ENCODE measurements at places on chromosomes 3 and 15.

DNA sequence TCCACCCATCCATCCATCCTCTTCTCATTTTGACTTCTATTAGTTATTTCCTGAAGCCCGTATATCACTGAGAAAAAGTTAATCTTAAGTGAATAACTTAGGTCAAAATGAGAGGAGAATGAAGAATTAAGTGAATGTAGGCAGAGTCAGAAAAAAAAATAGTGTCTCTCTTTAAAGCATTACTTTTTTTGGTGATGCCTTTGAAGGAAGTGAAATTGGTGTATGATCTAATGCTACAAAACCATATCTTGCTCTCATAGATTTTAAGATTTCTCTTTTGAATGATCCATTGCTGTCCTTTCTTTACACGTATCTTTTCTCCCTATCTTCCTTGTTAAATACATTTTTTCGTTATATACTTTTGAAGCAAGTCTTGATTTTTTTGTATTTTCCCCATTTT is 23.4 kb downstream of the FNDC3B start:
- DNase-seq = no peak

GRCh38 chr3:158086776-158087175 is 19.4 kb downstream of the SHOX2 start:
- no peak for DNase-seq

DNA sequence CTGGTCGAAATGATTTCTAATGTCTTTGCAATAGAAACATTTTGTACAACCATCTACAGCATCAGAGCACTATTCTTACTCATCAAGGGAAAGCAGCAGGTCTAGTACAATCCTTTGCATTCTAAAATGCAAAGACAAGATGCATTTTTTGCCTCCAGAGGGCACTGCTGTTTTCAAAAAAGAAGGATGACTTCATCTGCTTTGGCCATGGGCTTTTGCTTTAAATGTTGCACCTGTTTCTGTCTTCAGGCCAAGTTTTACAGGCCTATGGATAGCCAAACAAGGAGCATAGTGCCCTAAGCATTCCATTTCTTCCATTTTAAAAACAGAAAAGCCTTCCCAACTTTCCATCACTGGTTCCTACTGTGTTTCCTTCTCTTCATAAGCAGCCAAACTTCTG is 3.4 kb downstream of the PARP9 start:
- DNase-seq = no peak

- no peak for DNase-seq
Measured at GRCh38 chr15:69983696-69984265, 113.9 kb downstream of the TLE3 start.

DNA sequence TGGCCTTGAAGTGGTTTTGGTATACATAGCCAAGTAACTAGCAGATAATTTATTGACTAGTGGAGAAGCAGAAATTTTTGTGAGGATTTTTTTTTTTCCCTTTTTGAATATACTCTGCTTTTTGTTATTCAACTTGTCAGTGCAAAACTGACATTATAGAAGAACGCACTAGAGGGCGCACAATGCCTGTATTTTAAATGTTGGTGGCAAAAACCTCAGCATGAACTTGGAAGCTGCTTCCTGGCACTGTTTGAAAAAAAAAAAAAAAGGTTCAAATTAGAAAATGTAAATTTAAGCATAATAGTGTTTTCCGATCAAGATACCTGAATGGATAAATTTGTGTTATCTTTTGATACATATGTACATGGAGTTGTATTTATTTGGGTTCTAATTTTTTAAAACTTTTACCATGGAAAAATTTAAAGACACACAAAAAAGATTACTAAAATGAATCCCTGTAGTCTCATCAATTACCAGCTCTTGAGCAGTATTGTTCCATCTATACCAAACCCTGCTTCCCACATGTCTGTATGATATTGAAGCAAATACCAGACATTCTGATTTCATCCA is 56.0 kb downstream of the SLC25A26 start:
- DNase-seq = peak; percentile 61

GRCh38 chr3:100354850-100355249 is 20.3 kb downstream of the NIT2 start:
- DNase-seq = no peak

GRCh38 chr15:25690673-25691543 is 172.2 kb downstream of the ATP10A start:
- DNase-seq = no peak

- DNase-seq = no peak
Measured at GRCh38 chr3:195542316-195542697, 818 bp downstream of the PPP1R2 start.

GRCh38 chr3:110413807-110414748 is 657.5 kb upstream of the NECTIN3 start:
- no peak for DNase-seq

DNA sequence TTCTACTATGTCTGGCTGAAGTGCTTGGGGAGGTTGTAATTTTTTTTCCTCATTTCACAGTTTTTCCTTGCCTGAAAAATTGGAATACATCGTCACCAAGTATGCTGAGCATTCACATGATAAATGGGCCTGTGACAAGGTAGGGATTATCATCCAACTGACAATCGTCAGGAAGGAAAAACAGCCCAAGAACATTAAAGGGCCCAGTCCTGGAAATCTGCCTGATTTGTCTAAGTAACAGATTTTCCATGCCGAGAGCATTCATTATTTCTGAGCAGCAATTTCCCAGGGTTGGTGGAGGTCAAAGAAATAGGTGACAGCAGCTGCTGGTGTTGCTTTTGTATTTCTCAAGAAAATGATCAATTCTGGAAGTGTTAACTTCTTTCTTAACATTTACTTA is 226.0 kb upstream of the CHRM5 start:
- no peak for DNase-seq

DNA sequence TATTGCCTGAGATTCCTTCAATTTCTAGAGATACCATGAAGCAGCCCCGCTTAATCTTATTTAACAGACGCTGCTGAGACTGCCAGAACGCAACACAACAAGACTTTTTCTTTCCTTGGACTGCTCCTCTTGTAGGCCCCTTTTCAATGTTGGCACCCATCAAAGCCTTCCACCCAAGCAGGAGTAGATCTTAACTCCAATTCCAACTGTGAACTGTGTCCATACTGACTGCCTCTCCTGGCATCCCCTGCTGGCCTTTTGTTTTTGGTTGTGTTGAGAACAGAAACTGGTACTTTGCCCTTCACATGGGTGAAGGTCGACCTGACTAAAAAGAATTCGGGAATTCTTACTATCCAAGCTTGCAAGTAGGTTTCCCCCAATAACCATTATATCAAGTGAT is 50.2 kb downstream of the TRIM71 start:
- no peak for DNase-seq

- no peak for DNase-seq
Measured at GRCh38 chr3:191358929-191359328, 28.6 kb upstream of the UTS2B start.

GRCh38 chr3:45597171-45597570 is 2.6 kb downstream of the LIMD1 start:
- no peak for DNase-seq

DNA sequence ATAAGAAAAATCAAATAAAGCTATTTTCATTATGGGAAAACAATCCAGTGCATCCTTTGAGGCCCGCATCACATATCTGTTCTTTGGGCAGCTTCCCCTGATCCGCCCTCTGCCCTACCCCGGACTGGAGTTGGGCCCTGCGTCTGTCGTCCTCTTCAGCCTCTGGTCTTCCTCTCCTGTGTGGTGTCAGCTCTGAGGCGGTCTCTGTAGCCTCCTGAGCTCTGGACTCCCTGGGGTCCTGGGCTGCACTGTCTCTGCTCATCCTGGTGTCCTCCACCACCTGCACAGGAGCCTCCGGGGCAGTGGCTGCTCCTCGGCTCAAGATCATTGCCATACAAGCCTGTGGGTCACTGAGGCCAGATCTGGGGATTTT is 7.4 kb upstream of the SNX22 start:
- DNase-seq = no peak

DNA sequence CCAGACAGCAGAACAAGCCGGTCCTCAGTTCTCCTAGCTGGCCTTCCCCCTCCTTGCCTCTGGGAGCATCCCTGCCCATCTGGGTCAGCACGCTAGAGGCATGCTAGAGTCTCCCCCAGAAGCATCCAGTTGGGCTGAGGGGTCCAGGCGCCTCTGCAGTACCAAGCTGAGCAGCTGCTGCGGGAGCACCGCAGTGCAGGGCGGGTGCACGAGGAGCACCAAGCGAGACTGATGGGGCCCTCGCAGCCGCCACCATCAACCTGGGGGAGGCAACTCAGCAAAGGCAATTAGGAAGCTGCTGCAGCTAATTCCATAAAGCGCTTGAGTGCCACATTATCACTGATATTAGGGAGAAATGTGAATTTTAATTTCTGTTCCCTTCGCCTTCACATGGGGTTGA is 12.4 kb downstream of the CACNA2D3 start:
- no peak for DNase-seq

- no peak for DNase-seq
Measured at GRCh38 chr15:96354731-96355567, 24.4 kb downstream of the NR2F2 start.

DNA sequence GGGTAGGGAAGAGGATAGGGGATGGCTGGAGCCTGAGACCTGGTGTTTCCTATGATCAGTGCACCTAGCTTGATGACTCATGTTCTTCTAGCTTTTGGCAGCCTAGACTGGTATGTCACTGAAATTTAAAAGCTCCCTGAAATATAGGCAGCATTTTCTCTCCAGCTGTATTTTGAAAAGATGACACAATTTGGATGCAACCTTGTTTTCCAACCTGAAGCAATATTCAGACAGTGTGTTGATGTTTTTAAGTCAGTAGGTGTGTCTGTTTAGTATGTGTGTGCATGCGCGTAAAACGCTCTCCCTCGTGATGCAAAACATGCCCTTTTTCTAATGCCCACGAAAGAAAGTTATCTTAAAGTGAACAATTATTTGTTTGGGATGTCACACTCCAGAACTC is 58.5 kb downstream of the RPL22L1 start:
- DNase-seq = no peak

GRCh38 chr3:196251918-196252317 is 35.6 kb downstream of the SLC51A start:
- DNase-seq = no peak

- no peak for DNase-seq
Measured at GRCh38 chr3:11317300-11317699, 45.1 kb downstream of the ATG7 start.

GRCh38 chr3:141303481-141304223 is 64.7 kb upstream of the ZBTB38 start:
- peak; percentile 71 for DNase-seq

GRCh38 chr3:36312351-36312750 is 68.0 kb upstream of the STAC start:
- DNase-seq = no peak

DNA sequence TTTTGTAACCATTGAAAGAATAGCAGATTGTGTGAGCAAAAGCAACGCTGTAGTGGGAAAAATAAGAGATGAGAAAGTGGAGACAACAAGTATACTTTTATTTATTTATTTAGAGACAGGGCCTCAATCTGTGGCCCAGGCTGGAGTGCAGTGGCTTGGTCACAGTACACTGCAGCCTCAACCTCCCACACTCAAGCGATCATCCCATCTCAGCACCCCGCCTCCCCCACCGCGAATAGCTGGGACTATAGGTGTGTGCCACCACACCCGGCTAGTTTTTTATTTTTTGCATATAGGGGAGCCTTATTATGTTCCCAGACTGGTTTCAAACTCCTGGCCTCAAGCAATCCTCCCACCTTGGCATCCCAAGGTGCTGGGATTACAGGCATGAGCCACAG is 1.6 kb upstream of the GLCE start:
- no peak for DNase-seq

DNA sequence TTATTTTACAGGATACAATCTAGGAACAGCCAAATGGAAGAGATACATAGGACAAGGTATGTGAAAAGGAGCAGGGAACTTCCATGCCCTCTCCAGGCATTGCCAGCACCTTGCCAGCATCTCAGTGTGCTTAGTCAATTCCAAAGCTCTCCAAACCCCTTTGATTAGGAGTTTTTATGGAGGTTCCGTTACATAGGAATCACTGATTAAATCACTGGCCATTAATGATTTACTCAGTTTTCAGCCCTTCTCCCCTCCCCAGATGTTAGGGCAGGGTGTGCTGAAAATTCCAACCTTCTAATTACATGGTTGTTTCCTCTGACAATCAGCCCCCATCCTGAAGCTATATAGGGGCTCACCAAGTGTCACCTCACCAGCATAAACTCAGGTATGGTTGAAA is 11.5 kb downstream of the MYLK start:
- no peak for DNase-seq

DNA sequence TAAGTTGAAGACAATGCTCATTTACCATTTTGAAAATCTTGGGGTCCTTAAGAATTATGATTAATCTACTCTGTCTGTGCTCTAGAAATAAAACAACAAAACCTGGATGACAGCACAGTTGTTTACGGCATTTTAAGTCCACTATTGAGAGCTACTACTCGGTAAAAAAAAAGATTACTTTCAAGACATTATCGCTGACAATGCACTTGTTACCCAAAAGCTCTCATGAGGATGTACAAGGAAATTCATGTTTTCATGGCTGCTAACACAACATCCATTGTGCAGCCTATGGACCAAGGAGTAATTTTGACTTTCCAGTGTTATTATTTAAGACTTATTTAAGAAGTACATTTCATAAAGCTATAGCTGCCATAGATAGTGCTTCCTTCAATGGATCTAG is 221.3 kb downstream of the GRM7 start:
- DNase-seq = no peak

DNA sequence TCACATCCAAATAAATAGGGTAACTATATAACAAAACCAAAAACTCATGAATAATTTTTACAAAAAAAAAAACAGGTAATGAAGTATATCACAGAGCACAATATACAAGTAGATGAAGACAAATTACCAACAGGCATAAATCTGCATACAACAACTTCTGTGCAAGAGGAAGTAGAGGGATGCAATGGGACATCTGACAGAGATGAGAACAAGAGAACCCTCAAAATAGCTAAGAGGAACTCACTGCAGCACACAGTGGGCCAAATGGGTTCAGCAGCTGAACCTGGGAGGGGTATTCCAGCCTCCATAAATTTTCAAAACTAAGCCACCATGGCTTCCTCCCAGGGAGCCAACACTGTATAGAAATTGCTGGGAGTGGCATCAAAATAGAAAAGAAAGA is 9.6 kb upstream of the BTLA start:
- DNase-seq = no peak

DNA sequence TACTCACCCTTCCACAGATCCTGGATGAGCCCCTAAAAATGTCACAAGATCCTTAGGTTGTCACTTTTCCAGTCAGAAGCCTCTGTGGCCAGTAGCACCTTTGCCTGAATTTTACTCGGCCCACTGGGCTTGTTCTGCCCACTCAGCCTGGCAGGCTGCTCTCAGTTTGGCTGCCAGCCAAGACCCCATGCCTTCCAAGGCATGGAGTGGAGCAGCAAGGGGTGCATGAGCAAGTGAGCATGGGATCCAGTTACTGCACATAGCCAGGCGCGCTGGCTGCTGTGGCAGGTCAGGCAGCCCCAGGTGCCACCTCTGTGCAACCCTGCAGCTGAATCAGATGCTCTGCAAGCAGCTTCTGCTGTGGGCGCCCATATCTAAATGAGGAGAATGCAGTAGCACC is 79.3 kb downstream of the CGGBP1 start:
- no peak for DNase-seq

DNA sequence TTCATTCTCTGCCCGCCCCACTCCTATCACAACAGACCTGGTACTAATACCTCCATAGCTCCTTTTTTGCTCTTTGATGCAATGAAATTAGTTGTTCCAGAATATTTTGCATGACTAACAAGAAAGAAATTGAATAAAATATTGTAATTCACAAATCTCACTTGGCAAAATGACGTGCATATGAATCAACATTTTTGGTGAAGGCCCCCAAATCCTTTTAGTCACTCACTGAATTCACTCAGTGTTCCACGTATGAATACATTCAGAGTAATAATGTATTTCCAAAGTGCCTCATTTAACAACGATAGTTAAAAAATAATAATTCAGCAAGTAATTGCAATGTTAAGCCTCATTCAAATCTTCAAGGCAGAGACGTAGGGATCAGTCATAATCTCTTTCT is 148.6 kb upstream of the STRIT1 start:
- DNase-seq = no peak
